Nephron progenitor cell (in vitro differentiated cells): ENCODE measurements at places on chromosomes 11 and 22.

- no peak overlapping the region for H3K27ac ChIP-seq
- peaks cover 78% of the 10 kb centered on the region for H3K4me1 ChIP-seq
- no peaks in the 10 kb centered on the region for H3K36me3 ChIP-seq
- H3K4me3 ChIP-seq, result peak overlapping the region; percentile 72
- DNase-seq, result peak; percentile 65
Observed at GRCh38 chr11:128687321-128687720, 6.6 kb upstream of the FLI1 start.

- no peak for DNase-seq
- no peak overlapping the region for H3K27ac ChIP-seq
- H3K27me3 ChIP-seq, result peaks cover 5% of the 10 kb centered on the region
- H3K4me3 ChIP-seq, result no peak overlapping the region
- no peaks in the 10 kb centered on the region for H3K4me1 ChIP-seq
Observed at GRCh38 chr11:28939381-28939780, 831.2 kb downstream of the METTL15 start.

GRCh38 chr22:45905326-45905923 is 71.5 kb downstream of the WNT7B start:
- no peak overlapping the region for H3K27ac ChIP-seq
- no peaks in the 10 kb centered on the region for H3K36me3 ChIP-seq
- peaks cover 46% of the 10 kb centered on the region for H3K4me1 ChIP-seq
- peaks cover 14% of the 10 kb centered on the region for H3K27me3 ChIP-seq
- no peak for DNase-seq
- H3K4me3 ChIP-seq, result no peak overlapping the region

GRCh38 chr11:128483211-128483788 is 104.1 kb downstream of the ETS1 start:
- H3K4me1 ChIP-seq, result no peaks in the 10 kb centered on the region
- no peak for DNase-seq
- H3K27ac ChIP-seq, result no peak overlapping the region
- H3K4me3 ChIP-seq, result no peak overlapping the region
- peaks cover 6% of the 10 kb centered on the region for H3K27me3 ChIP-seq
- H3K36me3 ChIP-seq, result peaks cover 89% of the 10 kb centered on the region

GRCh38 chr22:48705917-48706605 is 1121.6 kb downstream of the BRD1 start:
- no peak overlapping the region for H3K4me3 ChIP-seq
- H3K36me3 ChIP-seq, result no peaks in the 10 kb centered on the region
- peaks cover 60% of the 10 kb centered on the region for H3K4me1 ChIP-seq
- no peak for DNase-seq
- no peak overlapping the region for H3K27ac ChIP-seq

- H3K36me3 ChIP-seq, result peaks cover 69% of the 10 kb centered on the region
- H3K4me1 ChIP-seq, result peaks cover 6% of the 10 kb centered on the region
Observed at GRCh38 chr11:68163691-68164090, 42.5 kb upstream of the CHKA start.

GRCh38 chr22:21982338-21982965 is at the start of gene TOP3B:
TSS of gene TOP3B (minus strand) at chr22:21982787. CDS start at chr22:21975709, 7,078 bp downstream.
- peak within 1 kb of the TSS; percentile 66 for H3K27ac ChIP-seq
- H3K36me3 ChIP-seq, result peaks cover 8% of the 10 kb centered on the region
- peaks cover 18% of the 10 kb centered on the region for H3K4me1 ChIP-seq
- peaks cover 12% of the 10 kb centered on the region for H3K27me3 ChIP-seq
- peak within 1 kb of the TSS; percentile 91 for H3K4me3 ChIP-seq

GRCh38 chr11:122772945-122773344 is 65.4 kb upstream of the CRTAM start:
- no peak for DNase-seq
- H3K4me1 ChIP-seq, result peaks cover 31% of the 10 kb centered on the region
- H3K36me3 ChIP-seq, result no peaks in the 10 kb centered on the region
- H3K27ac ChIP-seq, result no peak overlapping the region
- H3K4me3 ChIP-seq, result no peak overlapping the region

- no peaks in the 10 kb centered on the region for H3K4me1 ChIP-seq
- peaks cover 3% of the 10 kb centered on the region for H3K27me3 ChIP-seq
- DNase-seq, result no peak
- H3K4me3 ChIP-seq, result no peak overlapping the region
- no peaks in the 10 kb centered on the region for H3K36me3 ChIP-seq
Observed at GRCh38 chr11:81839976-81840375, 893.7 kb downstream of the FAM181B start.

GRCh38 chr11:59172345-59173079 is 580 bp downstream of the DTX4 start:
- H3K4me1 ChIP-seq, result peaks cover 34% of the 10 kb centered on the region
- peak overlapping the region; percentile 94 for H3K4me3 ChIP-seq
- H3K27me3 ChIP-seq, result peaks cover 3% of the 10 kb centered on the region

GRCh38 chr22:27417421-27417814 is 384.1 kb downstream of the MN1 start:
- H3K4me3 ChIP-seq, result no peak overlapping the region
- H3K4me1 ChIP-seq, result peaks cover 30% of the 10 kb centered on the region
- no peak overlapping the region for H3K27ac ChIP-seq
- H3K36me3 ChIP-seq, result no peaks in the 10 kb centered on the region
- no peak for DNase-seq

GRCh38 chr11:68002575-68002937 is 1.3 kb downstream of the UNC93B1 start:
- no peaks in the 10 kb centered on the region for H3K36me3 ChIP-seq
- peak overlapping the region; percentile 81 for H3K4me3 ChIP-seq
- H3K27ac ChIP-seq, result no peak overlapping the region
- no peak for DNase-seq

DNA sequence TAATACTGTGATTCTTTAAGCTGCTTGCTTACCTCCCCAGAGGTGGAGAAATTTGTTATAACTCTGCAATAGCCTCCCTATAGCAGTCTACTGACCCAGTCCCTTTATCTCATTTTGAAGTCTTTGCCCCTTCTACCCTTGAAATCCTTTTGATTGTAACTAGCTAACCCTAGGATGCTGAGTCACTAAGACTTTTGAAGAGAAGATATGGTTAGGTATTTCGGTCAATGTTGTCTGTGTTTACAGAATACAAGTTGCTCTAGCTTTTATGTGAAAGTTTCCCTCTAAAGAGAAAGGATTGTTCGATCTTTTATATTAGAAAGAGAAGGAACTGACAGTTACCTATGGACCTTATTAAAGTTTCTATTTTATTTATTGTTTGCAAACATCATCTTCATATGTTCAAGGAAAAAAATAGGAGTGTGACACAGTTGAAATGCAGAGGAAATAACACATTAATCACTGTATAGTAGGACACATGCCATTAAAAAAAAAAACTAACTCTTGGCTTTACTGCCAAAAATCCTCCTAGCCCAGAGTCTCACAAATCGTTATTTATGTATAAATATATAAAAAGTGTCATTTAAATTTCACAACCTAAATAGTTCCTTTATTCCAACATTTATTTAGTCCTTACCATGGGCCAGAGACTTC is 3.1 kb downstream of the HYLS1 start:
- peaks cover 5% of the 10 kb centered on the region for H3K4me1 ChIP-seq
- H3K27ac ChIP-seq, result no peak overlapping the region
- peaks cover 24% of the 10 kb centered on the region for H3K36me3 ChIP-seq
- no peak for DNase-seq
- H3K4me3 ChIP-seq, result peak overlapping the region; percentile 33

GRCh38 chr11:102476069-102476468 is 23.5 kb upstream of the TMEM123 start:
- H3K4me3 ChIP-seq, result no peak overlapping the region
- no peaks in the 10 kb centered on the region for H3K36me3 ChIP-seq
- no peak for DNase-seq
- peak overlapping the region; percentile 96 for H3K27ac ChIP-seq
- peaks cover 18% of the 10 kb centered on the region for H3K4me1 ChIP-seq

DNA sequence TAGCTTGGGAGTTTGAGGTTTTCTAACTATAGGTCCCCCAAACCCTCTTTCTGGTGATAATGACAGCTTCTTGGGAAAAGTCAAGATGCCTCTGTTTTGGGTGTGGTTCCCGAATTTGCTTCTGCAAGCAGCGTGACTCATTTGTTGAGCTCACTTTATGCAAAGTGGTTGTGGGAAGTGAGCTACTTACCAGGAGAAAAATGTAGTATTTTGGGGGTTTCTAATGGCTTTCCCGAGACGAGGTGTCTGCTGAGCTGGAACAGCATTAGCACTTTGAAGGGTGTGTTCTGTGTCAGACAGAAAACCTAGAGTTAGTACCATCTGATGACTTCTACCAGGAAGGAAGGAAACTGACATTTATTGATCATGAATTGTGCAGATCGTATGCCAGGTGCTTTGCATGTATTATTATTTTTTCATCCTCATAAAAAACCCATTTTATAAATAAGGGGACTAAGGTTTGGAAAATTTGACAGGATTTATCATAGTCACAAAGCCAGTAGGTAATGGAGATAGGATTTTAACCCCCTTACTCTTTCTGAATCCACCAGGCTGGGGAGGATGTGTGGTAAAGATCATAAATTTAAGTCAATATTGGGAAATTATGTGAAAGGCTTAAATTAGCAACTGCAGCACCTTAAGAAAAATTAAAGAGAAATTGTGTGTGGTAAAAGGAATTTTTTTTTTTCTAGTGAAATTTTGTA is 108.8 kb upstream of the CD44 start:
- H3K36me3 ChIP-seq, result no peaks in the 10 kb centered on the region
- H3K27ac ChIP-seq, result no peak overlapping the region
- no peaks in the 10 kb centered on the region for H3K27me3 ChIP-seq
- no peak overlapping the region for H3K4me3 ChIP-seq

GRCh38 chr11:64396079-64396591 is 37.2 kb downstream of the RPS6KA4 start:
- H3K4me1 ChIP-seq, result peaks cover 25% of the 10 kb centered on the region
- H3K27ac ChIP-seq, result peak overlapping the region; percentile 40
- H3K4me3 ChIP-seq, result peak overlapping the region; percentile 24
- peaks cover 9% of the 10 kb centered on the region for H3K27me3 ChIP-seq
- DNase-seq, result peak; percentile 32
- H3K36me3 ChIP-seq, result no peaks in the 10 kb centered on the region

DNA sequence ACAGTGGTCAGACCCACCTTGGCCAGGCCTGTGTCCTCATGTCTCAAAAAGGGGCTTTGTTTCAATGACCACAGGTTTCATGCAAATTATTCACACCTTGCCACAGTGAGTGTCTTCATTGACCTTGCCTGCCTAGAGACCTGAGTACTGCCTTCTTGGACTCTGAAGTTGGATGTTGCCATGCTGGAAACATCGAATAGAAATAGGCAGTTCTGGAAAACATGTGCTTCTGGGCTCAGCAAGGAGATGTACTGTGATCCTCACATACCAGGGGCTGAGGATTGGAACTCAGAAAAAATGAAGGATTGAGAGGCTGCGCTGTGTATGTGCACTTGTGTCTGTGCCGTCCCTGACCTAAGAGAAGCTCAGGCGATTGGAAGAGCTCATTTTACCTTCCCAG is 9.6 kb upstream of the NRIP3 start:
- H3K27ac ChIP-seq, result no peak overlapping the region
- DNase-seq, result no peak
- H3K36me3 ChIP-seq, result no peaks in the 10 kb centered on the region
- H3K27me3 ChIP-seq, result peaks cover 40% of the 10 kb centered on the region
- no peaks in the 10 kb centered on the region for H3K4me1 ChIP-seq

GRCh38 chr11:45473341-45473895 is 187.3 kb upstream of the SYT13 start:
- H3K27me3 ChIP-seq, result peaks cover 15% of the 10 kb centered on the region
- DNase-seq, result no peak
- peaks cover 48% of the 10 kb centered on the region for H3K4me1 ChIP-seq
- H3K36me3 ChIP-seq, result no peaks in the 10 kb centered on the region
